ENCODE measurements at places on chromosomes 3 and 15.

GRCh38 chr3:174253196-174253823 is 605.8 kb upstream of the NAALADL2 start:
- no peak for DNase-seq

- no peak for DNase-seq
Measured at GRCh38 chr15:60120100-60120499, 116.0 kb downstream of the FOXB1 start.

- DNase-seq, result no peak
Measured at GRCh38 chr15:101174152-101174920, 77.5 kb downstream of the CHSY1 start.

GRCh38 chr3:3847994-3848922 is 49.0 kb downstream of the LRRN1 start:
- no peak for DNase-seq

DNA sequence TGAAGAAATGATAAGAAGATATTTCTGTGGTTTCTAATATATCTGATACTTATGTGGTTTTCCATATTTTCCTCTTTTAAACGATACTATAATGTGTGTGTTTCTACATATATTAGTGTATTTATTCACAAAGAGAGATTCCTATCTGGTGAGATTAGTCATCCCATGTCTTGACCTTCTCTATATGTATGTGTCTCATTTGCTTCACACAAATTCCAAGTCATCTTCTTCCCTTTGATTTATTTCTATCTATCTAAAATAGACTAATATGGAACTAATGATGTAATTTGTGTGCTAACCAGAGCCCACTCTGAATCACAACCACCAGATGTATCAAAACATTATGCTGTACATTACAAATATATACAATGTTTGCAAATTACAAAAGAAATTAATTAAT is 154.7 kb upstream of the KCNMB2 start:
- no peak for DNase-seq

- DNase-seq, result no peak
Measured at GRCh38 chr3:186526256-186526606, 17.9 kb downstream of the CRYGS start.

- DNase-seq, result no peak
Measured at GRCh38 chr15:51117270-51117669, 22.6 kb upstream of the TNFAIP8L3 start.

- no peak for DNase-seq
Measured at GRCh38 chr15:60801395-60801794, 322.5 kb upstream of the ICE2 start.

DNA sequence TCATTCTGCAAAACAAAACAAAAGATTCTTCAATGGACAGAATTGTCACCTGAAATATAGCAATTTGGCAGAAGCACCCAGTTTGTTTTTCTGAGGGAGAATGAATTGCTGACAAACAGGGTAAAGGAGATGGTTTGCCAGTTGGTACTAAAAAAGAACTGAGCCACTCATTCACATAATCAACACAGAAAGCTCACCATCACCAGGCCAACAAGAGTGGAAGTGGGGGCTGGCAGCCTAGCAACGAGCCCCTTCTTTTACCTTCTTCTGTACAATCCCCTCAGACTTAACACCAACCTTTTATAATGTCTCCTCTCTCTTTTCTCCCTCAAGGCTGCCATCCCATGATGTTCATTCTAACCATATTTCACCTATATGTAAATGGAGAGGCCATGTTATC is 5.9 kb downstream of the TOP2B start:
- no peak for DNase-seq

Data from activated T-helper 1 cell treated with anti-CD3 and anti-CD28 coated beads, Interleukin-2, amount 50 U/mL, for 16 hours (primary cell).